ENCODE measurements at places on chromosomes 12 and 14.

GRCh38 chr12:108591267-108591980 lies 6.5 kb downstream of the TMEM119 start:
- no peak for DNase-seq

DNA sequence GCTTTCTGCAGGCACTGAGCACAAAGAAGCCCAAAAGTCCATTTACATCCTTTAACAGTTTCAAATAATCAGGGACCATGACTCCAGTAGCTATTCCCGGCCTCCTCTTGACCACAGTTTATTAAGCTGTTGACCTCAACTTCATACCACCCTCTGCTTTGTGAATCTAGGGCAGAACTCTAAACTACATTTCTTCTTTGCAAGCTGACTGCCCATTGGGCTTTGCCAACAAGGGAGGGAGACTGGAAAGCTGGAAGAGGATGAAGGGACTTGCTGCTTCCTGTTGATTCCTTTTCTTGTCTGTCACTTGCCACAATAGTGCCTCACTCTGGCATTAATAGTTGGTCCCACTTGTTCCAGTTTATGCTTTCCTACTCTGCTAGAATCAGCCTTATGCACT lies 2.7 kb downstream of the CGRRF1 start:
- no peak for DNase-seq

DNA sequence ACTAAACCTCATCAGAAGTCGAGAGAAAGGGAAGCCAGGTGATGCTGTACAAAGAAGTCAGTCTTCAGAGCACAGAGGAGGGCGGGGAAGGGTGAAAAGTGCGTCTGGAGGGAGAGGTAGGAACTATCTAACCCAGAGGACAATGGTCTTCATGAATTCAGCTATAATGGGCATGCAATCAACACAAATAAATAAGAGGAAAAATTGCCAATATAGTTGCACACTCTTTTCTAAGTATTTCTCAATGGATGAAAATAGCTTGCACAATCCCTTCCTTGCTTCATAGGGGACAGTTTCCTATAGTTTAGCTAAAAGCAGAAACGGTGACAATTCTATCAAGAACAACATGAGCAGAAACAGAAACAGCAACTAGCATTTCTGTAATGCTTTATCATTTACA lies 931.2 kb downstream of the AACS start:
- DNase-seq: no peak

DNA sequence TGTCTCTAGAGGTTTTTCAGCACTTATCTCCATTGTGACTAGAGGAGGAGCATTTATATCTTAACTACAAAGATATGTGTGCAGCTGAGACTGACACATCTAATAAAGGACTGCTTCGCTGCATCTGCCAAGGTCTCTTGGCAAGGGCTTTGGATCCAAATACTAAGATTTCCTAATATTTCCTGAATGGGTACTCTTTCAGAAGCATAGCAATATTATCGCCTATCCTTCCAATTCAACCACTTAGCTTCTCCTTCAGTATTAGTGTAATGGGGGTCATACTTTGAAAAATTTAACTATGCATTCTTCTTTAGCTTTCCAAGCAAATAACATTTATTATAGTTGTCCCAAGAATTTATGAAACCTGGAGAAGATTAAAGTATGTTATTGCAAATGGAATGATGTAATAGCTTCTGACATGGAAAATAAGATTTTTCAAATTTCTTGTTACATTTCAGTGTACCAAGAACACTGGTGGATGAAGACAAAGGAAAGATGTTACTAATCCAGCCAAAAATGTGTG lies 243.0 kb upstream of the PDE3A start:
- no peak for DNase-seq

DNA sequence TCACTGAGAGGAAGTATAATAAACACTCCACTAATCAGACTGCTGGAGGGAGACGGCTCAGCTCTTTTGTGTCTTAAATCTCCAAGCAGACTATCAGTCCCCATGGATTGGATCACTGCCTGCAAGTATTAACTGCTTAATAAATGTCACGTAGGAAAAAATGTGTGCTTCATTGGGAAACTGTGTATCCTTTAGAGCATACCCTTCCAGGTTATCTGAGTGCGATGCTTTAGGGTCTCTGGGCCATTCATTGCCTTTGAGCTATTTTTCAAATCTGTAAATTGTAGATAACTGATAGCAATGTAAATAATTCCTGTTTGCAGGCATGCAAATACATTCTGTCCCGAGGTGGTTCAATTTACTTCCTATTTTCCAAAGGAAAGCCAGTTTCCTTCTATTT lies 45.0 kb upstream of the VASH1 start:
- DNase-seq: no peak

DNA sequence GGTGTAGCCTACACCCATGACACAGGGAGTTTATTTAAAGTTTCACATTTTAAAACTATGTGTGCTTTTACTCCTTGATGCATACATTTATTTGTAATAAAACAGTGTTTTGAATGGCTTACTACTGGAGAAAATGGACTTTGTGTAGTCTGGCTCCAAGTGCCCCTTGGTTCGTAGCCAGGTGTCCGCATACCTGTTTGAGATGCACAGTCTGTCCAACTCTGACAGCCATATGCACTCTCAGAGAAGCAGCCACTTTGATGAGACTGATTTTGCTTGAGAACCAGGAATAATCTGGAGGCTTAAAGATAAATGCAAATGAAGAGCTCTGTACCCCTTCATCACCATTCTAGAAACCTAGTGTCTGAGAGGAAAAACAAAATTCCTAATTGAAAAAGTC lies 24.0 kb downstream of the RTN1 start:
- DNase-seq: no peak

DNA sequence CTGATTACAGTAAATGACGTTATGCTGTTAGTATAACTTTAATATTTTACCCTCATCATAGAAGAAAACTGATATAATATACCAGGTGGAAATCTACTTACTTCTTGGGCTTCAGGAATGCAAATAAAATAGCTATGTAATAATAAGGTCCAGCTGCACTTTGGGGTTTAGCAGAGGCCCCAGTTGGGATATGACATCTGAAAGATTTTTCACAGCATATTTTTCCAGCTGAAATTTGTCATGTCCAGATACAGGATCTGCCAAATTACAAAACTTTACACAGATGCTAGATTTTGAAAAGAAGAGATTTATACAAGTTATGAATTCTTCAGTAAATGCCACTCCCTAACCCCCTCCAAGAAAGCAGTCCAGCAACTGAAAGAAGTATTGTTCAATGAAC lies 29.2 kb upstream of the DCN start:
- no peak for DNase-seq
